ENCODE measurements at places on chromosomes 3 and 15.
A peak's percentile ranks its signal among the peaks of the same experiment; 100 is the strongest.

- H3K36me3 ChIP-seq = no peaks in the 10 kb centered on the region
- H3K27me3 ChIP-seq = peaks cover 37% of the 10 kb centered on the region
- H3K27ac ChIP-seq = no peak overlapping the region
- H3K4me1 ChIP-seq = peaks cover 21% of the 10 kb centered on the region
- peak overlapping the region; percentile 9 for H3K4me3 ChIP-seq
These were observed 10.0 kb downstream of the GATA2 start for GRCh38 chr3:128482666-128483656.

DNA sequence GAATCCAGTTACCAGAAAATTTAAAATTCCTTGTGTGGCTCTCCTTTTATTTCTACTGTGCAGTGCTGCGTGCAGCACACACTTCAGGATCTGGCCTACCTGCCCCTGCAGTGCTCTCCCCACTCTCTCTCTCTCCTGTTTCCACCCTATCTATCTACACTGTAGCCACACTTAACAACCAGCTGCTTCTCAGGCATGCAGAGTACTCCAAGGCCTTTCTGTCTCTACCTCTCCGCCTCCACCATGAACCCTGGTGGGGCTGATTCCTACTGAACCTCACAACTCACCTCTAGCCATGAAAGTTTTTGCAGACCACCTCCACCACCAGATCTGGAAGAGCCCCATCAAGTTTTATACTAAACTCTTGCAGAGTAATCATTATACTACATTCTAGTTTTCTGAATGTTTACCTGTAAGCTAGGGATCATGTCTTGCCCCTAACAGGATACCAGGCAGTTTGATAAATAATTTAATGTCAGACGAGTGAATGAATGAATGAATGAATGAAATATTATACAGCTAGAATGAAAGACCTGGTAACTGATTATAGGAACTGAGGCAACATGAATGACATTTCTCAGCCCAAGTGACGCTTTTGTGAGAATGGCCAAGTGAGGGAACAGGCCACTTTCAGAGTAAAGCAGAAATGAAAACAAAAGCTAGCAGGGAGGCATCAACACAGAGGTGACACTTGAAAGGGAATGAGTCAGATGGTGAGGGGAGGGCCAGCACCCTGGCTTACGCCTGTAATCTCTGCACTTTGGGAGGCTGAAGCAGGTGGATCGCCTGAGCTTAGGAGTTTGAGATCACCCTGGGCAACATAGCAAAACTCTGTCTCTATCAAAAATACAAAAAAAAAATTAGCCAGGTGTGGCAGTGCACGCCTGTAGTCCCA is 363.5 kb downstream of the FOXP1 start:
- H3K4me1 ChIP-seq = no peaks in the 10 kb centered on the region
- no peak overlapping the region for H3K4me3 ChIP-seq
- H3K36me3 ChIP-seq = no peaks in the 10 kb centered on the region
- H3K27ac ChIP-seq = no peak overlapping the region
- no peak for DNase-seq
- H3K27me3 ChIP-seq = no peaks in the 10 kb centered on the region

GRCh38 chr3:194574639-194575483 is 58.4 kb downstream of the TMEM44 start:
- peaks cover 21% of the 10 kb centered on the region for H3K4me1 ChIP-seq
- H3K27me3 ChIP-seq = no peaks in the 10 kb centered on the region
- no peaks in the 10 kb centered on the region for H3K36me3 ChIP-seq
- H3K4me3 ChIP-seq = no peak overlapping the region

- no peaks in the 10 kb centered on the region for H3K4me1 ChIP-seq
- no peak for DNase-seq
- no peak overlapping the region for H3K4me3 ChIP-seq
- H3K27me3 ChIP-seq = no peaks in the 10 kb centered on the region
- no peaks in the 10 kb centered on the region for H3K36me3 ChIP-seq
These were observed 321.5 kb upstream of the ICE2 start for GRCh38 chr15:60800299-60801072.

- H3K4me1 ChIP-seq = peaks cover 15% of the 10 kb centered on the region
- DNase-seq = no peak
- H3K27me3 ChIP-seq = no peaks in the 10 kb centered on the region
- no peaks in the 10 kb centered on the region for H3K36me3 ChIP-seq
These were observed 568 bp upstream of the NEK4 start for GRCh38 chr3:52771334-52771681.

DNA sequence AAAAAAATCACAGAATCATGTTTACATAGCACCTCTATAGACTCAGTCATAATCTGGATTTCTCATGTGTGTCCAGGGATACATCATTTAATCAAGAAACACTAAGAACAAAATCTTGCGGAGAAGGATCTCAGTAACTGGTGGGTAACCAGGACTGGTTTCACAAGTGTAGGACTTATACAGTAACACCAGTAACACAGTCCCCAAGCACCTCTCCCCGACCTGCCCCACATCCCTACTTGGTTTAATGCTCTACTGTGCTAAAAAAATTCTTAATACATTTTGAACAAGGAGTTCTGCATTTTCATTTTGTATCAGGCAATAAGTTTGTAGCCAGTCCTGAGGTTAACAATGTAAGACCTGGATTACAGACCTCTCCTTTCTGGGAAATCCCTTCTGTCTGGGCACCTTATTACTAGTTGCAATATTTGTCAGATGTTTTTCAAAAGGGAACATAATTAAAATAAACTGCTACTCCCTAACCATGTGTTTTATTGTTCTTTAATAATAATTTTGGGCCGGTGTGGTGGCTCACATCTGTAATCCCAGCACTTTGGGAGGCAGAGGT is 57.6 kb upstream of the BBX start:
- DNase-seq = no peak
- no peak overlapping the region for H3K4me3 ChIP-seq
- H3K4me1 ChIP-seq = no peaks in the 10 kb centered on the region

DNA sequence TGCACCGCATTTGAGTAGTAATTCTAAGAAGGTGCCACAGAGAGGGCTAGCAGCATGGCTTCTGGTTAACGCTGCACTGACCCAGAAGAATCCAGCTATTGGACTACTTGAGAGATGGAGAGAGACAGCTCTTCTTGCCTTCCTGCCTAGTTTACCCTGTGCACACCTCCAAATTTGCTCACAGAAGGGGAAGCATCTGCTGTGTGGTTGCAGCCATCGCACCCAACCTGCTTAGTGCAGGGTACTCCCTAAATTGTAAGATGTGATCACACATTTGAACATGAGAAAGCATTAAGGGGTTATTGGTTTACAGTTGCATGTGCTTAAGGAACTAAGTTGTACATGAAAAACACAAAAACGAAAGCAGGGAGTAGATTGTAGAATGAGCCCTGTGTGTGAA is 122.1 kb downstream of the FOXB1 start:
- H3K4me1 ChIP-seq = peaks cover 19% of the 10 kb centered on the region
- H3K27ac ChIP-seq = no peak overlapping the region
- H3K36me3 ChIP-seq = no peaks in the 10 kb centered on the region
- no peak overlapping the region for H3K4me3 ChIP-seq

DNA sequence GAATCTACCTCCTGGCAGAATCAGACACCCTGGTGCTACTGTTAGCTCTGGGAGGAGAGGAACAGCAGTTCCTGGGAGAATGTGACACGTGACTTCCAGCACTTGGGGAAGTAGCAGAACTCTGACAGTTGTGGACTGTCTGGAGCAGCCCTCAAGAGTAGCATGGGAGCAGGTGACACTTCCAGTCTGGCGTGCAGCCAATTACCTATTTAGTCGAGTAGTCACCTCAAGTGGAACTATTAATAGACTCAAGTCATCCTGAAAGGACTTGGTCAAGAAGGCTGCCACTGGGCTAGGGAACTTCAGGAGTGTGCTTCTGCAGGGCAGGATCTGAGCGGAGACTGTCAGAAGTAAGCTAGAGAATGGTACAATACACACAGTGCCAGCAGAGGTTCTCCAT is 62.3 kb downstream of the MTHFS start:
- H3K36me3 ChIP-seq = peaks cover 18% of the 10 kb centered on the region
- H3K27ac ChIP-seq = no peak overlapping the region
- H3K27me3 ChIP-seq = no peaks in the 10 kb centered on the region
- no peak for DNase-seq

DNA sequence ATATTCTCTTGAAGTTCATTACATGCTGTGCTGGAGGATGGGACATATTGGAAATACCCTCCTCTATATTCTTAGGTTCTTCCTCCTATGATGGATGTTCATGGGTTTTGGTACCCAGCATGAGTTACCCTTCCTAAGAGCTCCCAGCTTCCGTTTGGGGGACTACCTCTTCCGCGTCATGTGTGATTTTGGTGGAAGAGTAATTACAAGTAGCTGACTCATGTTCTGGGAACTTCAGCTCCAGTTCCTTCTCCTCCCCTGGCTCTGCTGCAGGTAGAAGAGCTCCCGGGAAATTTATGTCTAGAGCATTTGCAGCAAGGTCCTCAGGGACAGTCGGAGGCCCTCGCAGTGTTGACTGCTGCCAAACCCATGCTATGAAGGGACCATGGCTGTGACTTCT is 208.8 kb upstream of the IL12A start:
- H3K4me1 ChIP-seq = no peaks in the 10 kb centered on the region
- no peaks in the 10 kb centered on the region for H3K36me3 ChIP-seq
- no peak overlapping the region for H3K4me3 ChIP-seq
- no peaks in the 10 kb centered on the region for H3K27me3 ChIP-seq
- peak overlapping the region; percentile 0 for H3K27ac ChIP-seq

Measured in esophagus squamous epithelium (tissue), 5 donors.